Activated T-cell treated with anti-CD3 and anti-CD28 coated beads for 24 hours (primary cell): ENCODE measurements at places on chromosomes 7 and 10.

DNA sequence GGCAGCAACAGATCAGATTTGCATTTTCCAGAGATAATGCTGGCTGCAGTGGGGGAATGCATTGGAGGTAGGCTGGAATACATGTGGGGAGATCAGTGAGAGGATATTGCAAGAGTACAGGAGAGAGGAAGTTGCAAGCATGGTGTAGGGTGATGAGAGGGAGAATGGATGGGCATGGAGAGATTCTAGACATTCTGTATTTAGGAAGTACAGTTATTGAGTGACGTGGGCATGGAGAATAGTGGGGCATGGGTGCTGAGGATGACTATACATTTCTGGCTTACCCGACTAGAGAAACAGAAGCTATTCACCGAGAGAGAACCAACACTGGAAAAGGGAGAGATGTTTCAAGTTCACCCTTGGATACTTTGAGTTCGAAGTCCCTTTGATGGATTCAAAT lies 116.9 kb upstream of the SVIL start:
- DNase-seq: no peak

- DNase-seq: no peak
Measured at GRCh38 chr10:649798-650440, 39.5 kb downstream of the DIP2C start.

DNA sequence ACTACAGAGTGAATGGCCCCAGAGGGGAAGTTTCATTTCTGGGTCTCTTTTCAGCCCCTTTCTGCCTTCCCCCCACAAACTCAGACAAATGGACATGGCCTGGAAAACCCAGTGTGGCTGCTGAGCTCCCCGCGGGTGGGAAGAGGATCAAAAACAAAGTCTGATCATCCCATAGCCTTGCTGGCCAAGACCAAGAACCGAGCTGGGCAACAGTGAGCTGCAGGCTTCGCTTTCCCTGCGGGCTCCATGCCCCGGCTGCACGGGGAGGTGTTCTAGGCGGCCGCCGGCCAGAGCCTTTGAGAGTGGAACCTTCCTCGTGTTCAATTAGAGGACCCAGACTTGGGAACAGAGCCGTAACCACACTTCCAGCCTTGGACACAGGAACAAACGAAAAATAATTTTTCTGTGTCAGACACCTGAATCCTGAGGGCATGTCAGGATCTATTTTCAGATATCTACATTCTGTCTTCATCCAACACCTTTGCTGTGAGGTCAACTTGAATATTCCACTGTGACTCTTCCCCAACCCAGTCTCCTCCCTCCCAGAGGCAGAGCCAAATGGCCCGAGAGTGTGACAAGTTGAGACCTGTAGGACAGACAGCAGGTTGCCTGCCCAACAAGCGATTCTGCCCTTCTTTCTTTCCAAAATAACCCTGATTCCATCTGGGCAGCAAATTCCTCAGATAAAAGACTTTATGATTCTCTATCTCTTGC lies 26.0 kb downstream of the WDR86 start:
- no peak for DNase-seq

- no peak for DNase-seq
Measured at GRCh38 chr10:58868736-58869435, 307.6 kb upstream of the PHYHIPL start.

- peak; percentile 46 for DNase-seq
Measured at GRCh38 chr10:93379731-93380575, 102.2 kb downstream of the MYOF start.

DNA sequence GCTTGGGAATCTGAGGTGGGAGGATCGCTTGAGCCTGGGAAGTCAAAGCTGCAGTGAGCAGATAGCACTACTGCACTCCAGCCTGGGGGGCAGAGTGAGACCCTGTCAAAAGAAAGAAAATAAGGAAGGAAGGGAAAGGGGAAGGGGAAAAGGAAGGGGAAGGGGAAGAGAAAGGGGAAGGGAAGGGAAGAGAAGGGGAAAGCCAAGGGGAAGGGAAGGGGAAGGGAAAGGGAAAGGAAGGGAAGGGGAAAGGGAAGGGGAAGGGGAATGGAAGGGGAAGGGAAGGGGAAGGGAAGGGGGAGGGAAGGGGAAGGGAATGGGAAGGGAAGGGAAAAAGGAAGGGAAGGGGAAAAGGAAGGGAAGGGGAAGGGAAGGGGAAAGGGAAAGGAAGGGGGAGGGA lies 41.5 kb downstream of the ARHGAP19 start:
- no peak for DNase-seq

GRCh38 chr7:5492020-5492635 lies 68.5 kb upstream of the TNRC18 start:
- DNase-seq: no peak

- no peak for DNase-seq
Measured at GRCh38 chr10:78442836-78443550, 409.3 kb downstream of the RPS24 start.

- DNase-seq: no peak
Measured at GRCh38 chr10:126170371-126170770, 217.9 kb downstream of the ADAM12 start.
